ENCODE measurements at places on chromosomes 2 and 18.

- peak; percentile 77 for DNase-seq
Observed at GRCh38 chr2:47299555-47299954, 103.4 kb upstream of the MSH2 start.

DNA sequence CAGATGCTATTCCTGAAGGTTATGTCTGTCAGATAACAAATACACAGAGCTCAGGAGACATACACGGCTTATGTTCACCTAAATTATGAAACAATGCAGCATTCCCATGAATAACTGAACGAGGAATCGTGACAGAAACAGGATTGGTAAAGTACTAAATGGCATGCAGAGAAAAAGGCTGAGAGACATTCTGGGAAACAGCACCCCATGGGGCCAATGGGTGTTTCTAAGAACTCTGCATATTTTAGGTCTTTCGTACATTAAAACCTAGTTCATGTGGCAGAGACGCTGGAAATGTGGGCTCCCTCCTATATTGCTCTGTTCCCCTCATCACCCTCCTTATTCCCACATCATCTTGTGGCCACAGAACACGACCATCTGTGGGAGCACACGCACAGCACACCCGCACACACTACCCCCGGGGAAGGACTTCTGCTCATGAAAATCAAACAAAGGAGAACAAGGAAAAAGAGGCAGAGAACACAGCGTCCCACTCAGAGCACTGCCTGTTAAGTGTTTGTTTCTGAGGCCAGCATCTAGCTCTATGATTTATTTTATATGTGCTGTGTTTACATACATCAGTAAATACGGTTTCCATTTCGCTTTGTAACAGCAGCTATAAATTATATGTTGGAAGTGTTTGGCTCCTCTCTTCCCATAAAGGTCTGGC, 143.6 kb downstream of the AFF3 start:
- no peak for DNase-seq

DNA sequence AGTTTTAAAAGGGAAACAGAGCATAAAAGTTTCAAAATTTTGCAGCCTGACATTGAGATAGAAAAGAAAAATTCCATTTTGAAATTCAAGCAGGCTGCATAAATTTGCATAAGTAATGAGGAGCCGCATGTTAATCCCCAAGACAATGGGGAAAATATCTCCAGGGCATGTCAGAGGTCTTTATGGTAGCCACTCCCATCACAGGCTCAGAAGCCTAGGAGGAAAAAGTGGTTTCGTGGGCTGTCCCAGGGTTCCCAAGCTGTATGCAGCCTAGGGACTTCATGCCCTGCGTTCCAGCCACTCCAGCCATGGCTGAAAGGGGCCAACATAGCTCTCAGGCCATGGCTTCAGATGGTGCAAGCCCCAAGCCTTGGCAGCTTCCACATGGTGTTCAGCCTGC, 108.8 kb downstream of the SLC4A10 start:
- DNase-seq = no peak

GRCh38 chr2:186195696-186196095, 290.4 kb upstream of the ZC3H15 start:
- no peak for DNase-seq

DNA sequence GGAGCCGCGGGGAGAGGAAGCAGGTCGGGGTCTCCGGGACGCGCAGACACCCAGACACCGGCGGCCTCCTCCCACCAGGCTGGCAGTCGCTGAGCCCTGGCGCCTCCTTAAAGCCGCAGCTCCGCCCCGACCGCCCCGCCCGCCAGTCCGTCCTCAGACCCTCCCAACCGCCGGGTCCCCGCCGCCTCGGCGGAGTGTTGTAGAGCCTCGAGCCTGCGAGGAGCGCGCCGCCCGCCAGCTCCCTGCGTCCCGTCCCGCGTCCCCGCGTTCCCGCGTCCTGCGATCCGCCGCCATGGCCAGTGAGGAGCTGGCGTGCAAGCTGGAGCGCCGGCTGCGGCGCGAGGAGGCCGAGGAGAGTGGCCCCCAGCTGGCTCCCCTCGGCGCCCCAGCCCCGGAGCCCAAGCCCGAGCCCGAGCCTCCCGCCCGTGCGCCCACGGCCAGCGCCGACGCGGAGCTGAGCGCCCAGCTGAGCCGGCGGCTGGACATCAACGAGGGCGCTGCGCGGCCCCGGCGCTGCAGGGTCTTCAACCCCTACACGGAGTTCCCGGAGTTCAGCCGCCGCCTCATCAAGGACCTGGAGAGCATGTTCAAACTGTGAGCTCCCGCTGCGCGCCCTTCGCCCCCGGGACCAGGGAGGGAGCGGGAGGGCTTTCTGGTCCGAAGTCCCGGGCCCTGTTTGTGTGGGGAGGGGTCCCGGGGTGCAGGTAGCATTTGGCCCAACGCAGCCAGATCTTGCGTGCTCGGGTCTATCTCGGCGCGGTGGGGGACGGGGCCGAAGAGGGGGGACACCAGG, at the start of gene EFHD1:
Gene EFHD1 (plus strand): TSS at position 192 of the 793 bp plus-strand sequence. CDS start 101 bp downstream, at position 293.
- DNase-seq = peak; percentile 55

- DNase-seq = no peak
Observed at GRCh38 chr2:61470122-61470951, 550 bp downstream of the USP34 start.

GRCh38 chr2:130864830-130865800, 28.4 kb downstream of the ARHGEF4 start:
- DNase-seq = peak; percentile 92

- DNase-seq = no peak
Observed at GRCh38 chr18:29661924-29662323, 1380.6 kb downstream of the DSC3 start.

DNA sequence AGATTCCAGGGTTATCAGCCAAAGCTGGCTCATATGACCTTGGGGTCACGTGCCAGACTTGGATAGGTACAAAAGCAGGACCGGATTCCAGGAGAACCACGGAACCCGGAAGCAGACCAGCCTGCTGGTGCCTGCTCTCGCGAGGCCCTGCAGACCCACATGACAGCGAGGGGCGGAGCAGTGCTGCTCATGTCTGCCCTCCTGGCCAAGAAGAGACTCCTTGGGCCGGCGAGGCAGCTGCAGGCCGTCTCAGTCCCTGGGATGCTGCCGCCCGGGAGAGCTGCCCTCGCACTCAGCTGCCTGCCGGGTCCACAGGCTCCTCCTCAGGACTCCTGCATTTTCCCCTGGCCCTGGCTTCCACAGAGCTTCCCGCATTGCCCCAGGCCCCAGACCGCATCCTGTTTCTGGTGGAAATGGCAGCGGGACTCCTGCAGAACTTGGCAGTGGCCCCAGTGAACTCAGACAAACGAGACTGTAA, 739.5 kb downstream of the SOCS6 start:
- DNase-seq = peak; percentile 30

DNA sequence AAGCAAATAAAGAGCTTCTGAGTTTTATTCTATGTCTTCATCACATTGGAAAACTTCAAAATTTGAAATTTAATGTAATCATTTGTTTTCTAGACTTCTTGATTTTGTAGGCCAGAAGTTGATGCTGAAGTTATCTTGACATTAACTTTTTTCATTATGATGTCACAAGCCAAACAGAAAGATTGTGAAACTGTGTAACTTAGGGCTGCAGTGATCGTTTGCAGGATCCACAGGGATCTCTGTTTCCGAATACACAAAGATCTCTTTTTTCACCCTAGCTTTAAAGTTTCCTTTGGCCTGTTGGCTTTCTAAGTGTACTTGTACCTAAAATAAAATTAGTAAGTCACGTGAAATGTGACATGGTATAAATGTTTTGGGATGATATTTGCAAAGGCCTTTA, 594.9 kb upstream of the CDH2 start:
- DNase-seq = peak; percentile 47

DNA sequence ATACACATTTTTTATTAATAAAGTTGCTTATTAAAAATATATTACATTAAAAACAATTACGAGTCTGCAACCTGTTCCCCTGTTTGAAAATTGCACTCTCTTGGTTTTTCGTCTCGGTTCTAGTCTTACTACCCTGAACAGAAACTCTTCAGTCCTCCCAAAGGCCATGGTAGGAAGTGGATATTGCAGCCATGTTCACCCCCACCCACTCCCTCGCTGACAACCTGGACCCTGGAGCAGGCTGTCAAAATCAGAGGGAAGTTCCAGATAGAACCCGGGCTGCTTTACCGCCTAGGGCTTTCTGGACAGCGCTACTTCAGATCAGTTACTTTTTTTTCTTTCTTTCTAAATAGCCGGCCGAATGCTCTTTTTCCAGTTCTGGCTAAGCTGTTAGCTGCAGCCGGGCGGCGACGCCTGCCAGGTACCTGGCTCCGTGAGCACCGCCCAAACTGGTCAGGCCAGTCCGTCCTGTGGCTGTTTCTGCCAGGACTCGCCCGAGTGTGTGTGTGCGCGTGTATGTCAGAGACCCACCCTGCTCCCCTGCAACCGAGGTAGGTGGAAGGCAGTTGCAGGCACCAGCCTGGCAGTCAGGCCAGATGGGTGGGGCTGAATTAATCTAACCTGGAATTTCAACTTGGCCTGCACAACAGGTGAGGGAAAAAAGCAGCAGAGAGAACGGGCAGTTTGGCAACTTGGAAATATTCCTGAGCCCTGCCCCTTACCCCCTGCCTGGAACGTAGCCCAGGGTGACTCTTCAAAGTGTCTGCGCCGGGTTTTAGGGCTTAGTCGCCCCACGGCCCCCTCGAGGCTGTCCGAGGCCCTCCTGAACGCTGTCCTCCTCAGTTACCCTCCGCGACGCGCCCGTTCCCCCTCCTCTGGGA, 1.1 kb upstream of the TET3 start:
- no peak for DNase-seq

DNA sequence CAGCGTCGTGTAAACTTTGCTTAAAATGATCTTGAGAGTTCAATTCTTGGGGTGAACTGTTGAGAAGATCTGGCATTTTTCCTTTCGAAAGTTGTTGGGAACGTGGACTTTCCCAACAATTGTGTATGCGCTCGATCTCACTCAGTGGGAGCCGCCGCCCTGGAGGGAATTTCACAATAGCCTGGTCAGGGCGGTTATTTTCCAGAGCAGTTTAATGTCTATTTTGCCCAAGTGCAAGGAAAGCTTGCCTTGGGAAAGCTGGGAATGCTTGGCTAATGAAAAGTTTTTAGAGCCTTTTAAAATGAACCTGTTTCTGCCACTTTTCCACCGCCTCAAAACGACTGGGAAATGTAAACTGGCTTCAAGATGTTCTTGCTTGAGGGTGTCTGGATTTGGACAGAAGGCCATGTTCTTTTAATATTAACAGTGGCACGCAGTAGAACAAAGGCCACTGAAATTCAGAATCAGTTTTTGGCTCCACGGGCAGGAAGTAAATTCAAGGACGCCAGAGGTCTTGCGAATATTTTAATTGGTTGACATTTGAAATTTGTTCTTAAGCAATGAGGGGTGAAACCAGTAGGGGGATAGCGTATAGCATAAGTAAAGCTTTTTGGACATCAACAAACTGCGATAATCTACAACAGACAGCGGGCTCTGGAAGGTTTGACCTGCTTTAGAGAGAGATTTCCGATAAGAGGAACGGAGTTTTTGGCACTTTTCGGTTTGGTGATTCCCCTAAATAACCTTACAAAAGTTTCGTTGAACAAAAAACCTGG, 1.2 kb downstream of the CFLAR start:
- peak; percentile 94 for DNase-seq

All from cardiac fibroblast (primary cell).